ENCODE measurements at places on chromosomes 4 and X.

GRCh38 chr4:26964512-26964911 lies 103.9 kb downstream of the STIM2 start:
- no peak for DNase-seq

DNA sequence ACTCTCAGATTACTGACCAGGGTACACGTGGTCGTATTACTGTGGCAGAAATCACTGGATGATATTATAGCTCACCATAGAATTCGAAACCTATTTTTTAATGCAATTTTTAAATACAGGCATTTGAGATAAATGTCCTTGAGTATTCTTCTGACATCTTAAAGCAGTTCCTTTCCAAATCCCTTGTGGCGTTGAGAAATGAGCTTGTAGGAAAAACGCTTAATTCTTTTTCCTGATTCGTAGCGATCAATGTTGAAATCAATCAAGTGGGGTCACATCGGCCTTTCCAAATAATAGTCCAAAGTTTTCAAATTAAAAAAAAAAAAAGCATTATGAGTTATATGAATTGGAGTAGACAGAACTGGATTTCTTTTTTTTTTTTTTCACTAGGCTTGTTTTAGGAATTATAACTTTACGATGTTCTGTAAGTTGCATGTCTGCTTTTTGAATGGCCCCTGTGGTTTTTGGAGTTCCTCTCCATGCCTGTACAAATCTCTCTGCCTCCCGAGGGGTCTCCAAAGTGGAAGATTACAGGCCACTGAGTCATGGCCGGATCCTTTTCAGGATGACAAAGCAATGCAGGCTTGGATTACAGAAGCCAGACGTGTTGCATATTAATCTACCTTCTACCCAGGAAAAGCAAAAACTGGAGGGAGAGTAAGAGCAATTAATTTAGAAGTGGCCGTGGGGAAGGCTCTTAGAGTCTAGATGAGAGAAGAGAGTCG lies 226.1 kb downstream of the SHOX start:
- DNase-seq: no peak

- DNase-seq: no peak
Observed at GRCh38 chr4:125049711-125050110, 265.0 kb upstream of the FAT4 start.

DNA sequence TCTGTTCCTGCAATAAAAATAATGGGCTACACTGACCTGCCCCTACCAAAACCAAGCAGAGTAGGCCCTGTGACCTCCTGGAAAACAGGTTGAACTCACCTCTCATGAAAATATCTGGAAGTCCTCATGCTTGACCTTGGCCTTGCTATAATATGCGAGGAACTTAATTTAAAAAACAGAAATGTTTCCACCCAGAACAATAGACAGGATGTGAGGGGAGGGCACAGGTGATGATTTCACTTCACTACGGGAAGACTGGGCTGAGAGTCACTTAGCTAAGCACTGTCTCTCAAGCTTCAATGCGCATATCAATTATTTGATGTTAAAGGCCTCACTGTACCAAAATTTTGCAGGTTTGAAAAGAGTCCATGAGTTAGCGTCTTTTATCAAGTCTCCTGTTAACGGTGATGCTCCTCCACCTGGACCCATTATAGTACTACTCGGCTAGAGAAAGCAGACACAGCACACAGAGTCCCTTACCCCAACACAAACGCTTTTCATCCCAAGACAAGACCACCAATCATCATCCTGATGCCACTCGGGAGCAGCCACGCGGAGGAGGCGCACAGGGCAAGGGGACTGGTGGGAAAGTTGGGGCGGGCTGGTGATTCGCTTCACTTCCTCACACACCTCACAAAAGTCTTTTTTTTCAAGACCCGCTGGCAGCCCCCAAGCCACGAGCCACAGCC lies 25.9 kb downstream of the ZNF721 start:
- no peak for DNase-seq

DNA sequence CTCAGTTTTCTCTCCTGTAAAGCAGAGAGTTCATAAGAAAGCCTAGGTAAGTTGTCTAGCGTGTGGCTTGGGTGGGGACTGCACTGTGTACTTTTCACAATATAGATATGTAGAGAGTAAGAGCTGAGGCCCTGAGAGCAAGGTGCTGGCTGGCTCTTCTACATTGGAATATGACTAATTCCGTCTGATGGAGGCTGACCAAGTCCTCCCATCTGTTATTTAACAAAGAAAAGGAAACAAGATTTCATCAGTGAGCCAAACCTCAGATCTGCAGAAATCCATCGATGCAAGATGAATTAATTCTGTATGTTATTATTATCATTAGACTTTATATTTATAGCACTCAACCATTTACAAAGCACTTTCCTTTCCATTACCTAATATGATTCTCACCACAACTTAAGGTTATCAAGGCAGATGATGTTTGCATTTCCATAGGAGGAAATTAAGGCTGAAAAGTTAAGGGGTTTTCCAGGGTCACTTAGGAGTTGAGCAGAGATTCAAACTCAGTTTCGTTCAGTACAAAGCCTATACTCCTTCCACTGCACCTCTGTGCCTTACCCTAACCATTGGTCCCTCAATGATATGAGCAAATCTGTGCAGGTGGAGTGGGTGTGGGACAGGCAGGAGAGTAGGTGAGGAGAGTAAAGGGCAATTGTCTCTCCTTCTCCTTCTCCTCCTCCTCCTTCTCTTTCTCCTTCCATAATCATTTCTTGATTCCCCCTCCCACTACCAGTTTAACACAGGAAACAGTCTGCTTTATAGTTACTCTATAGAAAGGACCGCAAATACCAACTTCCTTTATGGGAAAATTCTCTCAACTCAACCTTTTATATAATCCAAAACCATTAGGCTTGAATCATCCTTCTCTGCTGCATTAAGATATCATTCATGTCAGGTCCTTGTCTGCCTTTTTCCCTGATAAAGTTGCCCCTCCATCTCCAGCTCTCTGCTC lies 27.6 kb upstream of the SRD5A3 start:
- no peak for DNase-seq

GRCh38 chr4:136768925-136769275 lies 763.4 kb downstream of the PCDH18 start:
- DNase-seq: no peak

DNA sequence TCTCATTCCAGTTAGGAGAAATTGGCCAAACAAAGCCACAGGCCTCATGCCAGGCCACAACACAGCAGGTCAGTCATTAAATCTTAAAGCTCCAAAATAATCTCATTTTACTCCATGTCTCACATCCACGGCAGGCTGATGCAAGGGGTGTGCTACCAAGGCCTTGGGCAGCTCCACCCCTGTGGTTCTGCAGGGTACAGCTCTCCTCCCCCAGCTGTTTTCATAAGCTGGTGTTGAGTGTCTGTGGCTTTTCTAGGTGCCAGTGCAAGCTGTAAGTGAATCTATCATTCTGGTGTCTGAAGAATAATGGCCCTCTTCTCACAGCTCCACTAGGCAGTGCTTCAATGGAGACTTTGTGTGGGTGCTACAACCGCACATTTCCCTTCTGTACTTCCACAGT lies 949.2 kb downstream of the TECRL start:
- no peak for DNase-seq

- no peak for DNase-seq
Observed at GRCh38 chrX:136906921-136907510, 26.5 kb upstream of the RBMX start.

GRCh38 chr4:62622089-62622488 lies 1422.0 kb downstream of the ADGRL3 start:
- no peak for DNase-seq

DNA sequence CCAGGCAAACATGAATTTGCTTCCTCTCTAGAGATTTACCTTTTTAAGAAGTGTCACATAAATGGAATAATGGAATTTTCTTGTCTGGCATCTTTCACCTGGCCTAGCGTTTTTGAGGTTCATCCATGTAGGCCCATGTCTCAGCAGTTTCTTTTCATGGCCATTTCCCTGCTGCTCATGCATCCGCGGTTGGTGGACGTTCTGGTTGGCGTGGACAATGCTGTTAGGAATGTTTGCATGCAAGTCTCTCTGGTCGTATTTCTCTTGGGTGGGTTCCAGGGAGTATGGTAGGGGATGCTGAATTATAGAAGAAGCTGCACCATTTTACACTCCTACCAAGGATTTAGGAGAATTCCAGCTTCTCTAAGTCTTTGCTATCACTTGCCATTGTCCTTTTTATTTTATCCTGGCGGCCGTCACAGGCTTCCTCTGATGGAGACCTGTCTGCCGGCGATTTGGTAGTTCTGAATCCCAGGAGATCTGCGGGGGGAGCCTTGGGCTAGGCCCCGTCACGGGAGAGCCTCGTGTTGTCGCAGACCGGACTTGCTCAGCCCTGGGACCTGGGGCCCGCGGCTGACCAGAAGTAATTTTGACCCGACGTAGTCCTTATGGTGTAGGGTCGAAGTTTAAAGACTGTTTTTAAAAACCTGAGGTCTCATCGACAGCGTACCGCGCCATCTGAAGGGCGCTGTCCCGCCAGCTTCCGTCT lies 56.9 kb upstream of the TADA2B start:
- DNase-seq: no peak

DNA sequence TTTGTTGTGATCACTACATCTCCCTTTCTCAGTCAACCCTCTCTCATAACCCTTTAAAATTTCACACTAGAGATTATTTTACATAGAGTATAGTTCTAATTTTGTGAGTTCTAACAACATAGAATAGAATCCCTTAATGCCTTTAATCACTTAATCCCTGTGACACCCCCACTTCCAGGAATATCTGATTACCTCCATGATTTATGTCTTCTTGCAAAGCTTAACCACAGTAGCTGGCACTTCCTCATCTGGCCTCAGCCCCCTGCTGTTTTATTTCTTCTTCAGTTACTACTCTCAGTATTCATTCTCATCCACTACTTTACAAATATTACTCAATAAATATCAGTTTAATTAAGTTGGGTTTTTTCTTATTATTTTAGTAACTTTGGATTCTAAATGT lies 340.9 kb downstream of the CENPC start:
- no peak for DNase-seq
